ENCODE measurements at places on chromosomes 7 and 10.

- DNase-seq: no peak
These were observed 1178.0 kb downstream of the SORCS1 start for GRCh38 chr10:105986486-105986885.

DNA sequence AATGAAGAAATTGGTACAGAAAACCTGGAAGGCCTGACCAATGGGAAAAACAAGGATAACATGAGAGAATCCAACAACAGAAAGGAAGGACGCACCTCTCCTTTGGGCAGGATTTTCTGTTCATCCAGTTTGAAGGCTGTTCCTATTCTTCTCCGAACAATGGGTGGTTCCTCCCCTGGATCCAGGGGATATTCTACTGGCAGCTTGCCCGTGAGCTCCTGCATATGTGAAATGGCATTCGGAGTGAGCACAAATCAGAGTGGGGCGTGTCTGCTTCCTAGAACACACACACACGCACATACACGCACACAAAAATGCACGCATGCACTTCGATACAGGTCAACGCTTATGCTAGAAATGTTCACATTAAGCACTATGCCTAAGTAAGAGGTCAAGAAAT lies 83.5 kb downstream of the PRPF18 start:
- DNase-seq: no peak

- DNase-seq: no peak
These were observed 473 bp upstream of the GPER1 start for GRCh38 chr7:1087465-1087814.

- DNase-seq: no peak
These were observed 42.8 kb upstream of the SLC13A1 start for GRCh38 chr7:123242467-123243092.

DNA sequence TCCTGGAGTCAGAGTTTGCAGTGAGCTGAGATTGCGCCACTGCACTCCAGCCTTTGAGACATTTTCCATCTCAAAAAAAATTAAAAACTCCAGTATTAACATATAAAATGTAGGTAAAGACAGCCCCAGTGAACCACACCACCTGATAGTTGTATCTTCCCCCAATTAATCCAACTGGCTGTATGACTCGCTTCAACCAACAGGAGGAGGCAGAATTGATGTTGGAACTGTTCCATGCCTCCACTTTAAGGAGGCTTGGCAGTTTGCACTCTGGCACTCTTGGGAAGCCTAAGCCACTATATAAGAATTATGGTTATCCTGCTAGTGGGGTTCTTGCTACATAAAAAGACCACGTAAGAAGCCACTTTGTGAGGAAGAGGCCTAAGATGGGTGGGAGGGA lies 72.7 kb downstream of the STK17A start:
- no peak for DNase-seq

- no peak for DNase-seq
These were observed 820.6 kb downstream of the CCSER2 start for GRCh38 chr10:85148693-85149640.

- no peak for DNase-seq
These were observed 638.3 kb upstream of the TPK1 start for GRCh38 chr7:145474009-145474686.

GRCh38 chr7:54596747-54597146 lies 54.6 kb downstream of the VSTM2A start:
- no peak for DNase-seq

DNA sequence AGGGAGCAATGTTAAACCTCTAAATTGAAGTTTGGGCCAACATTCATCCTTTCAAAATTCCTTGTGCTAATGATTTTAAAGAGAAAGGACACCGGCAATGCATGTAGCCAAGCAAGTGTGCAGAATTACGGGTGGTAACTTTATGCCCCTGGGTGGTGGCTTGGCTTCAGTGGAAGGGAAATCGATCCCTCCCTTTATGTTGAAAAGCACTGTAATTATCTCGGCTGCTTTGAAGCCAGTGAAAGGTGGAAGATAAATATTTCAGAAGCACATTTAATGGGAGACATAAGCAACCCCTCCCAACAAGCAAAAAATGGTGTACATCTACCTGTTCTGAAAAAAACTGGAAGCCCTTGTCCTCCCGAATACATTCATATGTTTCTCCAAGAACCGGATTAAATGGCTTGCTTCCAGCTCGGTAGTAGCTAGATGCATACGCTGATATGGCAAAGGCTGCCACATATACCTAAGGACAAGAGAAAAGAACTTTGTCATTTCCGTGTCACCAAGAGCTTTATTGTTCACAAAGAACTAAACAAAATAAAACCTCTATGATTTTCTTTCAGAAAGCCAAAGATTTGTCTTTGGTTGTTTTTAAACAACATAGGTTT lies 73.3 kb upstream of the GSDME start:
- no peak for DNase-seq
